ENCODE measurements at places on chromosomes 1 and 21.
A peak's percentile ranks its signal among the peaks of the same experiment; 100 is the strongest.

DNA sequence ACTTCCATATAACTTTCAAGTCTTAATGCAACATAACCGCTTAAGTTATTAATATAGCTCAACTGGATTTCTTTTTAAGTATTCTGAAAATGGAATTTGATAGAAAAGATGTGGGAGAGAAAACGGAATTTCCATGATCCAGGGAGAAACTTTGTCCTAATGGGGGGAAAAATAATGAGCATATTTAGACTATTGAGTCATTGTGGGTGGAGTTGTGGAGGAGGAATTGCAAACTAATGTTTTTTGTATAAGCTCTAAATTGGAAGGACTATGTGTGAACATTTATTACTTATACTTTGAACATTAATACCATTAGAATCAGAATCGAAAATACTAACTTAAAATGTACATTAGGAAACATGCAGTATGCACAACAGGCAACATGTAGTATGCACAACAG is 159.9 kb upstream of the NEGR1 start:
- no peaks in the 10 kb centered on the region for H3K36me3 ChIP-seq
- no peak for DNase-seq
- no peaks in the 10 kb centered on the region for H3K4me1 ChIP-seq
- H3K27me3 ChIP-seq = no peaks in the 10 kb centered on the region

DNA sequence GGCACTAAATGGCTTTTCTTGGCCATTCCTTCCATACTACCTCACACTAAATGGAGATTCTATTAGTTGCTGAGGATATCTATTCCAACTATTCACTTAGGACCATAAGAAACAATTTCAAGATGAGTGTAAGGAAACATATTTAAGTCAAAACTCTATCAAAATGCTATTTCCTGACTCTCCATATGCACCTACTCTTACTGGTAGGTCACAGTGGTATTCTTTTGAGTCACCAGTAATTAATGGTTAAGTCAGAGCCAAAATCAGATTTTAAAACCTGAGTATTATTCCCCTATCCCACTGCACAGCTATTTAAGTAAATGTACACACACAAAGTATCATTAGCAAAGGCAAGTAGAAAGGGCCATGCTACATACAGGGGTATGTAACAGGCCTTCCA is 50.3 kb downstream of the ARID4B start:
- H3K4me1 ChIP-seq = peaks cover 34% of the 10 kb centered on the region
- H3K36me3 ChIP-seq = no peaks in the 10 kb centered on the region
- no peak overlapping the region for H3K4me3 ChIP-seq
- no peaks in the 10 kb centered on the region for H3K27me3 ChIP-seq
- H3K27ac ChIP-seq = no peak overlapping the region

- H3K27ac ChIP-seq = no peak overlapping the region
- no peaks in the 10 kb centered on the region for H3K4me1 ChIP-seq
- no peaks in the 10 kb centered on the region for H3K27me3 ChIP-seq
Measured at GRCh38 chr1:101284622-101285218, 47.9 kb downstream of the S1PR1 start.

DNA sequence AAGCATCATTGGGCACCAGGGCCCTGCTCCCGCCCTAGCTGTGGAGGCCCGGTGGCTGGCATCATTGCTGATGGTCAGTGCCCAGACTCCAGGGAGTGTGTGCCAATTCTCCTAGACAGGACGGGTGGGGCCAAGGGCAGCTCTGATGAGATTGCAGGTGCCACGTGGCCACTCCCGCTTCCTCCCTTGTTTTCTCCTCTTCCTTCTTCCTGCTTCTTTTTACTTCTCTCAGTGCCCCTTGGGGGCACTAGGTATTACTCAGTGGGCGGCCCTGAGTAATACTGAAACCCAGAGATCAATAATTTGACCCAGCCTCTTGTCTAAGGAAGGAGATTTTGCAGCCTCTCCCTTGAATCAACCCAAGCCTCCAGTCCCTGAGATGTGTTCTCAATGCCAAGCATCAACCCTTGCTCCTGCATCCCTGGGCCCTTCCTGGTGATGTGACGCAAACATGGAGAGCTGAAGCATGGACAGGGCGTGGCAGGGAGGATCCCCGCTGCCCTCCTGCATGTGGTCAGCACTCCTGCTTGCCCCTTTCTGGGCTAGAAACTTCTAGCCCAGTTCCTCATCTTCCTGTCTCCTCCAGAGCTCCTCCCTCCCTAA is 32.4 kb downstream of the CDK18 start:
- H3K4me1 ChIP-seq = no peaks in the 10 kb centered on the region
- no peak for DNase-seq
- no peaks in the 10 kb centered on the region for H3K27me3 ChIP-seq
- H3K4me3 ChIP-seq = no peak overlapping the region
- H3K36me3 ChIP-seq = no peaks in the 10 kb centered on the region

GRCh38 chr1:191895462-191896058 is 262.7 kb upstream of the RGS18 start:
- no peaks in the 10 kb centered on the region for H3K36me3 ChIP-seq
- DNase-seq = no peak
- no peaks in the 10 kb centered on the region for H3K4me1 ChIP-seq
- no peaks in the 10 kb centered on the region for H3K27me3 ChIP-seq
- H3K4me3 ChIP-seq = no peak overlapping the region

GRCh38 chr1:204503122-204503912 is 8.7 kb upstream of the PIK3C2B start:
- no peak overlapping the region for H3K4me3 ChIP-seq
- DNase-seq = no peak
- no peak overlapping the region for H3K27ac ChIP-seq
- H3K4me1 ChIP-seq = no peaks in the 10 kb centered on the region
- no peaks in the 10 kb centered on the region for H3K27me3 ChIP-seq
- H3K36me3 ChIP-seq = no peaks in the 10 kb centered on the region

DNA sequence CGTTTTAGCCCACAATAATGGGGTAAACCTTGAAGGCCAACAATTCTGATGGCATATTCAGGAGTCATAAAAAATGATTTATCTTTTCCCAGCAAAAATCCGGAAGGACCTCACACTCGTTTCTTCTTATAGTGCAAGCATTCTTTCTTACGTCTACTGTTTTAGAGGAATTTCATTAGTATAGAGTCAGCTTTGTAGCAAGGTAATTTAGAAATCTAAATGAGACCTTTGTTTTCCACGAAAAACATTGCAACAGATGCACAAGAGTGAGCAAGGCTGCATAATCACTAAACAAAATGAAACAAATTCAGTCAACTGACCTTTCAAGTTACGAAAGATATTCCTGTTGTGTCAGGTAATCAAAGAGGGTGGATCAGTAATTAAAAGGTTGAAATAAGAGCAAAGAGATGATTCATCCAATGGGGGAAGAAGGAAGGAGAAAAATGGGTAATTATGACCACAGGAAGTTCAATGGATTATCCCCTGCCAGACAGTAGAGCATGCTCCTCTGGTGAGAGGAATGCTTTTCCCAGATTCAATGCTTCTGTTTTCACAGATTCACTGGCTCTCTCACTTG is 560 bp upstream of the CSDE1 start:
- H3K27ac ChIP-seq = peak overlapping the region; percentile 99
- peak overlapping the region; percentile 81 for H3K4me3 ChIP-seq
- H3K36me3 ChIP-seq = no peaks in the 10 kb centered on the region
- no peak for DNase-seq

DNA sequence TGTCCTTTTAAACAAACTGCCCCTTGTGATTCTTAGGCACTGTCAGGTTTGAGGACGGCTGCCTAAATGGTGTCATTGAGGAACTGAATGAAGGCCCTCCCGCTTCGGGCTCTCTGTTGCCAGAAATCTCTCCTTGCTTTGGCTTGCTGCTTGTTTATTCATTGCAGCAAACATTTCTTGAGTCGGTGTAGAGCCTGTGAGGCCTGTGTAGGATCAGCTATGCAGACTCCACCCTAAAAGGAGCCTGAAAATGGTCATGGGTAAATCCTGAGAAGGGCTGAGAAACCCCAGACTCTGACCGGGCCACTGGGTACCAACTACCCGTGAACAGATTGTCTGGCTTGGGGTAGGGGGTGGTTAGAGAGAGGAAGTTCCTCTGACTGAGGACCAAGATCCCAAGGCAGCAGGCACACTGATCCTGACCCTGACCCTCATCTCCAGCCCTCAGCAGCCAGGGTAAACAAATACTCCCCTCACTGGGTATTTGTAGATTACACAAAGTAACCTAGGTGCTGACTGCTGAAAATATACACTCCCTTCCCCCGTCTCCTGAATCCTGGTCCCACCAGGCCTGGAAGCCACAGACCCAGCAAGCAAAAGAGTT is 3.1 kb downstream of the IL6R start:
- H3K27ac ChIP-seq = no peak overlapping the region
- no peaks in the 10 kb centered on the region for H3K27me3 ChIP-seq
- no peaks in the 10 kb centered on the region for H3K4me1 ChIP-seq
- H3K36me3 ChIP-seq = no peaks in the 10 kb centered on the region
- DNase-seq = no peak

DNA sequence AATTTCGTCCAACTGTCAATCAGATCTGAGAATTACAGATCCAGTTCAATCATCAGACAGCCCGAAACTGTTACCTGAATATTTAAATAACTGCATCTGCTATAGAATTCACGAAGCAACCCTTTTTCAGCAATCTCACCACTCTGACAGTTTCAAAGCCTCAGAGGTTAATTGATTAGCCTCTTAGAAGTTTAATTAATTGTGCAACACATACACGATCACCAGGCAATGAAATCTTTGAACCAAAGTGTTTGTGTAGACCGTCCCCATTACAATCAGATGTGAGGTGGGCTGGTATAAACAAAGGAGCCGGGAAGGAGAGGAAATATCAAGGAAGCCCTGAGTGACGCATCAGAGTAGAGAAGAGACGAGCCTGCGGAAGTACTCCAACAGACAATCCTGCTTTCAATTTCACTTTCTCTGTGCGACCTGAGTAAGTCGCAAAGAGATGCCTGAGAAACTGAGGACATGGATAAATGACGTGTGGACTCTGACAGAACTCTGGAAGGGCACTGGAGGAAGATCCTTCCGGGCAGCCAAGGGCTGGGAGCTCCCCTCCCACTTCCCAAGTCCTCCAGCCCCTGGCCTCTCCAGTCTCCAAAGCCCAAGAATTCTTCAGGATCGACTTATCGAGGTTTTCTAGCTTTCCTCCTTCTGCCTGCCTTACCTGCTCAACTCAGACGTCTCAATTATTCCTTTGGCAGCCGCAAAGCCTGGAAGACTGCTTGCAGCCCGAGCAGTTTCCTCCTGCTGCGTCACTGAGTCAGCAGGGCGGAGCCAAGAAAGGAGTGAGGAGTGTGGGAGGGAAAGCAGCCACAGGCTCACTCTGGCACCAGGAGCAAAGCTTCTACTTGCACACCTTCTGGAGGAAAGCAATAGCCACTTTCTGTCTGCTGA is at the start of gene RNASEL:
Gene RNASEL (minus strand): TSS at position 757 of the 897 bp plus-strand sequence. CDS start 2,450 bp downstream, outside the sequence.
- H3K4me3 ChIP-seq = peak within 1 kb of the TSS; percentile 79
- no peaks in the 10 kb centered on the region for H3K27me3 ChIP-seq
- peaks cover under 1% of the 10 kb centered on the region for H3K36me3 ChIP-seq
- peaks cover 2% of the 10 kb centered on the region for H3K4me1 ChIP-seq

DNA sequence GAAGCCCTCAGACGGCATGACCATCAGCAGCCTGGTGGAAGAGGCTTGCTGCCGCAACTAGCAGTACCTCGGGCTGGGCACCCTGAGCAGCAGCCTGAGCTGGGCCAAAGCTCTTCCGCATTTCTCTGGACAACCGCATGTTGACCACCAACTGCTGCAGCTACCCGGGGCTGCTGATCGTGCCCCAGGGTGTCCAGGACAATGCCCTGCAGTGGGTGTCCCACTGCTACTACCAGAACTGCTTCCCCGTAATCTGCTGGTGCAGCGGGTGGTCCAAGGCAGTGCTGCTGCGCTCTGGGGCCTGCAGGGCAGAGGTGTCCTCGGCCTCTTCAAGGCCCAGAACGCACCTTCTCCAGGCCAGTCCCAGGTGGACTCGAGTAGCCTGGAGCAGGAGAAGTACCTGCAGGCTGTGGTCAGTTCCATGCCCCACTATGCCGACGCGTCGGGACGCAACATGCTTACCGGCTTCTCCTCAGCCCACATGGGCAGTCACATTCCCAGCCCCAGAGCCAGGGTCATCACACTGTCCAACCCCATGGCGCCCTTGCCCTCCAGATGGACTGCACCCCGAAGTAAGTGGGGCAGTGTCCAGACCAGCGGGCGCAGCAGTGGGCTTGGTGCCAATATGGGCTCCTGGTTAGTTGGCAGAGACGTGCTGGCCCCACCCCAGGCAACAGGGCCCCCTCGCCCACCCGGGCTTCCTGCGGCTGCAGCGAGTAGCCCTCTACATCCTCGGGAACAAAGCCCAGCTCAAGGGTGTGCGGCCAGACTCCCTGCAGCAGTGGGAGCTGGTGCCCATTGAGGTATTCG is 19.5 kb upstream of the NPPB start:
- H3K4me3 ChIP-seq = no peak overlapping the region
- H3K27me3 ChIP-seq = no peaks in the 10 kb centered on the region
- peaks cover 53% of the 10 kb centered on the region for H3K4me1 ChIP-seq
- H3K36me3 ChIP-seq = no peaks in the 10 kb centered on the region
- H3K27ac ChIP-seq = no peak overlapping the region

GRCh38 chr21:30349572-30349971 is 1.2 kb upstream of the KRTAP23-1 start:
- no peaks in the 10 kb centered on the region for H3K4me1 ChIP-seq
- H3K4me3 ChIP-seq = no peak overlapping the region
- H3K36me3 ChIP-seq = no peaks in the 10 kb centered on the region
- no peak for DNase-seq

- no peak overlapping the region for H3K27ac ChIP-seq
- H3K4me1 ChIP-seq = no peaks in the 10 kb centered on the region
- DNase-seq = no peak
- H3K36me3 ChIP-seq = no peaks in the 10 kb centered on the region
- H3K27me3 ChIP-seq = no peaks in the 10 kb centered on the region
Measured at GRCh38 chr1:93694819-93695218, 13.2 kb upstream of the BCAR3 start.

GRCh38 chr1:56639211-56639610 is 5.9 kb upstream of the PRKAA2 start:
- H3K4me1 ChIP-seq = peaks cover 1% of the 10 kb centered on the region
- H3K27ac ChIP-seq = no peak overlapping the region
- no peaks in the 10 kb centered on the region for H3K36me3 ChIP-seq

GRCh38 chr1:18890706-18891425 is 11.5 kb downstream of the ALDH4A1 start:
- no peaks in the 10 kb centered on the region for H3K4me1 ChIP-seq
- H3K27ac ChIP-seq = no peak overlapping the region
- no peaks in the 10 kb centered on the region for H3K27me3 ChIP-seq

Measured in heart left ventricle (tissue), 16 donors.